CD4-positive, alpha-beta T cell treated with Interferon alpha-2 for 1 hour (primary cell): ENCODE measurements at places on chromosomes 7 and 10.

DNA sequence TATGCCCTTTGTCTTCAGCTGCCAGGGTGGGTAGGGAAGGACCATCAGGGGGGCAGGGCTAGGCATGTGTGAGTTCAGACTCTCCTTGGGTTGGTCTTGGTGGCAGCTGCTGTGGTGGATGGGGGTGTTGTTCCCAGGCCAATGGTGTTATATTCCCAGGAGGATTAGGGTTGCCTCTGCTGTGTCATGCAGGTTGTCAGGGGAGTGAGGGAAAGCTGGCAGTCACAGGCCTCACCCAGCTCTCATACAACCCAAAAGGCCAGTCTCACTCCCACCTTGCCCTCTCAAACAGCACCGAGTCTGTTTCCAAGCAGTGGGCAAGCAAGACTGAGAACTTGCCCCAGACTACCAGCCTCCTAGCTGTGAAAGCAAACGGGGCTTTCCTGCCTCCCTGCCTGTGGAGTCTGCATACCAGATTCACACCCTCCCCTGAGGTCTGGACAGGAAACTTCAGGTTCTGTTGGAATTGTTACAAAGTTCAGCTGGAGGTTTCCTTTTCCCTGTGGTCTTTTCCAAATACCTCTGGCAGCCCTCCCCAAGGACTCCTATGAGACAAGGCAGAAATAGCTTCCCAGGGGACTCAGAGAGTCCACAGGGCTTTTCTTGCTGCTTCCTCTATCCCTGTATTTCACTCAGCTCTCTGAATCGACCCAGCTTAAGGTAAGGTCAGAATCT, 1.4 kb downstream of the HYAL4 start:
- no peak for DNase-seq

DNA sequence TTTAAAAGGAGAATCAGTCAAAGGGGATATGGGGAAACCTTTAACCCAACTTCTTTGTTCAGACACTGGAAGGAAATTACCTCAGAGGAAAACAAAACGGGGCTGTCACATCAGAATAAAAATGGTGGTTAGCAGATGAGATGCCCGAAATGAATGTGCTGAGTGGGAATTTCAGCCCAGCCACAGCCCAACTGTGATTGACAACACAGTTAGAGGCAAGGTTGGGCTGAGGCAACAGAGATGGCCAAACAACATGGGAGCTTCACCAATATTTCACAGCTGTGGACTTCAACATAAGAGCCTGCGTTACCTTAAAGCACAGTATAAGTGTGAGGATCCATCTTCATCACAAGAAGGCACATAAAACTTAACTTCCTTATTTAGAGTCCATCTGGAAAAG, 133.5 kb upstream of the PTPRZ1 start:
- DNase-seq, result no peak

- DNase-seq, result no peak
Observed at GRCh38 chr7:134905375-134905774, 80.9 kb upstream of the AGBL3 start.

GRCh38 chr10:13685885-13686284, 99.1 kb downstream of the PRPF18 start:
- no peak for DNase-seq

DNA sequence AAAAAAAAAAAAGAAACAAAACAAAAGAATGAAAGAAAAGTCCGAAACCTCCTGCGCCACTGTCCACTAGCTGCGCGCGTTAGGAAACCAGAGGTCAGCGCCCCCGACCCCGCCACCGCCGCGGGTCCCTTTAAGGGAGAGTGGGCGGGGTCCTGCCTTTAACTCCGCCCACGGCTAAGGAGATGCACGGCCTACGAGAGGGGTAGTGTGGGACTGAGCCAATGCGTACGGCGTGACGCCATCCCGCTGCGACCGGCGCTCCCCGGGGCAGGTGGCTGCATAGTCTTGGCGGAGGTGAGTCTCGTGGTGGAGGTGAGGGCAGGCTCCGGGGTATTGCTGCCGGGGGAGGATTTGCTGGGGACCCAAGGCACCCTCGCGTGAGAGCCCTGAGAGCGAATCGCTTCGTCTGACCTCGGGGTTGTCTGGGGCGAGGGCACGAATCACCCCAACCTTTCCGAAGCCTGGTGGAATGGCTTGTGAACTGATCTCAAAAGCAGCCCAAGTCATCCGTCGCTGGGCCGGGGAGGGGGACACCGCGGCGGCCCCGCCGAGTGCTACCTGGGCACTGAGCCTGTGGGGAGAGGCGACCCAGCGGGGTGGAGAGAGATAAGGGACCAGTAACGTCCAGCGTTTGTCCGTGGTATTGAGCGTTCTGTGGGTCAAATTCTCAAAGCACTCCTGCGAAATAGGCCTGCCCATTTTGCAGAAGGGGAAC, at the start of gene MRPS17:
MRPS17 (plus strand) TSS at position 241 of the 715 bp plus-strand sequence. CDS start 1,319 bp downstream, outside the sequence.
- peak; percentile 93 for DNase-seq

DNA sequence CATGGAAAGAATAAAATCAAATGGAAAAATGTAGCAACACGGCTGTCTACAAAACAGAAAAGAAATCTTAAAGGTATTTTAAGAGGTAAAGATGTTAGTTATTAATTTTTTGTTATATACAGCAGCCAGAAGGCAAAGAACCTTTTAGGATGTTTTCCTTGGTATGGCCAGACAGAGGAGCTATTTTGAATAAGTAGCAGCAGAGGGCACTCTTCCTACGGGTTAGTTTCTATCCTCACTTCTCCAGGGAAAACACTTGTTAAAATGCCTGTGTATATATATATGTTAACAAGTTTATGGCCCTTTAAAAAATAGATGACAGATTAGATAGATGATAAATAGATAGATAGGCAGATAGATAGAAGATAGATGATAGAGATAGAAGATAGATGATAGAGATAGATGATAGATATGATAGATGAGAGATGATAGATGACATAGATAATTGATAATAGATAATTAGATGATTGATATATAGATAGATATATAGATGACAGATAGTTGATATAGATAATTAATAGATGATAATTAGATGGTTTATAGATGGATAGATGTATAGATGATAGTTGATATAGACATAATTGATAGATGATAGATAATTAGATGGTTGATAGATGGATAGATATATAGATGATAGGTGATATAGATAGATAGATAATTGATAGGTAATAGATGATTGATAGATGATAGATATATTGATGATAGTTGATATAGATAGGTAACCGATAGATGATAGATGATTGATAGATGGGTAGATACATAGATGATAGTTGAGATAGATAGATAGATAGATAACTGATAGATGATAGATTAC, 57.8 kb upstream of the WIPF3 start:
- no peak for DNase-seq

GRCh38 chr10:67306588-67307205, 380.9 kb downstream of the LRRTM3 start:
- no peak for DNase-seq

GRCh38 chr7:130410868-130411541, 29.8 kb downstream of the CEP41 start:
- no peak for DNase-seq

GRCh38 chr7:41439515-41439879, 263.4 kb downstream of the INHBA start:
- DNase-seq, result no peak

DNA sequence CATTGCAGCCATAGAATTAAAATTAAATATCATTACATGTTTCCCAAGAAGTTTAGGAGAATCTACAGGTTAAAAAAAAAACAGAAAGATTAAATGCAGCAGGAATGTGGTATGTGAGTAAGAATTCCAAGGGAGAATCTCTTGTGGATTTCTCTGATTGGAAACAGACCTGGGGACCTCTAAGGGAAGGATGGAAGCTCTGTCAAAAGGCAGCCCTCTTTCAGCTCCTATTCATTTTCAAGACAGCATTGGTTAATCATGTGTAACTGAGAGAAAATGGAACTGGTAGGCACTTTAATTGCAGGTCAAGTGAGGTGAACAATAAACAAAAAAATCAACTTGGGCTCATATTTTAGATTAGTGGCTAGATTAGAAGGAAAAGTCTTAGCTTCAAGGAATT, 81.4 kb upstream of the MTPN start:
- no peak for DNase-seq

- DNase-seq, result peak; percentile 84
Observed at GRCh38 chr10:62384057-62384446, 9.9 kb downstream of the ZNF365 start.

DNA sequence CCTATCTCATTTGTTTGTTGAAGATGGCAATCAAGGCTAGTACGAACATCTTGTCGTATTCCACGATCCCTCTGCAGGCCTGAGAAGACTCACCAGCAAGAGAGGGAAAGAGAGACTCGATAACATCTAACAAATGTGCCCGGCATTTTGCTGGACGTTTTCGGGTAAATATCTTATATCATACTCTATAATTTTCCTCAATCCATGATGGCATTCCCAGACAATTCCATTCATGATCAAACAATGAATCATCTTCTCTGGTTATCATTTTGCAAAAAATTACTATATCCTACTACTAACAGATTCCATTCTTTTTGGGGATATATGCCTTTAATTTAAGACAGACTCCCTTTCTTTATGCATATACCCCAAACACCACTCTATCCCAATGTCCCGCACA, 118.1 kb downstream of the TYW1B start:
- DNase-seq, result no peak

DNA sequence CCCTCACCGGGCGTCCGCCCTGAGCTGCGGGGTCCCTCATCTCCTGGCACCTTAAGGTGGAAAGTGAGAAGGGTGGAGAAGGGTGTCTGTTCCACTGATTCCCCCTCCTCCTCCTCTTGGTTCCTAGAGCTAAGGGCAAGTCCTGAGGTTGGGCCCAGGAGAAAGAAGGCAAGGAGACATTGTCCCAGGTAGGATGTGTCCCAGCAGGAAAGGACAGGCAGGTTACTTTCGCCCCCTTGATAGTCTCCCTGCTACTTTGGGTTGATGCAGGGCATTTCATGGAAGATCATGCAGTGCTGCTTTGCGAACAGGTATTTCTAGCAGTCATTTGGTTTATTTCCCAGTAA, 582 bp downstream of the STEAP2 start:
- no peak for DNase-seq
